ENCODE measurements at places on chromosomes 5 and 9.

DNA sequence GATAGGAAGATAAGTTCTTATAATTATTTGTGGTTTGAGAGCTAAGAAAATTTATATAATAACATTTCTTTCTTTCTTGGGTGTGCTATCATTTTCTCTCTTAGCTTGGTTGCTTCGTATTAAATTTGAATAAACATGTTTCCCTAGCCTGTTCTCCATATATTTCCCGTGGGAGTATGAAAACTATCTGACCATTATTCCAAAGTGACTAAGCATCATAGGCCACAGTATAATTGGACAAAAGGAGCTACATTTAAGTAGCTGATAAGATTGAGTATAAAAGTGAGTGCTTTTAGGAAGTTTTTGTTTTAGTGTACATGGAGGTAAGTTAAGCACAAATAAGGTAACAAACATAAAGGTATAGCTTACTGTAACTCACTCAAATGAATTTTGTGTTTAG lies 8.4 kb upstream of the OSMR start:
- no peak for DNase-seq

GRCh38 chr9:96020792-96021550 lies 145.5 kb downstream of the ERCC6L2 start:
- DNase-seq, result no peak

DNA sequence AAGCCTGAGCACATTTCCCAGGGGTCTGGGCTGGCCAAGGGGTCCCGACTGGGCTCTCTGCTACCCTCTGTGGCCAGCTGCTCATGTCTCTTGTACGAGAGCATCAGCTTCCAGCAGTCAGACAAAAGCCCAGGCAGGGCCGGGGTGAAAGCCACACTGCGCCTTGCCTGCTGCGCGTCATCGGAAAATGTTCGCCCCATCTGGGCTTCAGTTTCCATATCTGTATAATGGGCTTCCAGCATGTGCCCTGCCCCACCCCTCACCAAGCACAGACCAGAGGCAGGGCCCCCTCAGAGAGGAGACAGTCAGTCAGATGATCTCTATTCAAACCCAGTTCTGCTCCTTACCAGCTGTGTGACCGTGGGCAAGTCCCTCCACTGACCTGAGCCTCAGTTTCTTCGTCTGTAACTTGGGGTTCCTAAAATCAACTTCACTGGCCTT lies 8.0 kb upstream of the GRHPR start:
- DNase-seq, result no peak

GRCh38 chr9:72305102-72305546 lies 59.9 kb downstream of the ZFAND5 start:
- DNase-seq, result no peak

DNA sequence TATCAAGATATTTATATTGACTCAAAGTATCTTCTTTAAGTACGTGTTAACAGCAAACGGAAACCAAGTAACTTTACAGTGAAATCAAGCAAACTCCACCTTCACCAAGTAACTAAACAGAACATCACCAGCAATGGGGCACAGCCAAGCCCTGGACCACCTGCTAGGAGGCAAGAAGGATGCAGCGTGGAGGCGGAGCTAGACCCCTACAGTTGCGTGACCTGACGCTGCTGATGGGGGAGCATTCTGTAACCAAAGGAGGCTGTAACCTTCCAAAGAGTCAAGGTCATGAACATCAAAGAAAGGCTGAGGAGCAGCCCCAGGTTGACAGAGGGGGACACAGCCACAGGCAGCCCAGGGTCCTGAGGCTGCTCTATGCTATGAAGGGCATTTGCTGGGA lies 6.1 kb downstream of the VAV2 start:
- DNase-seq, result no peak

DNA sequence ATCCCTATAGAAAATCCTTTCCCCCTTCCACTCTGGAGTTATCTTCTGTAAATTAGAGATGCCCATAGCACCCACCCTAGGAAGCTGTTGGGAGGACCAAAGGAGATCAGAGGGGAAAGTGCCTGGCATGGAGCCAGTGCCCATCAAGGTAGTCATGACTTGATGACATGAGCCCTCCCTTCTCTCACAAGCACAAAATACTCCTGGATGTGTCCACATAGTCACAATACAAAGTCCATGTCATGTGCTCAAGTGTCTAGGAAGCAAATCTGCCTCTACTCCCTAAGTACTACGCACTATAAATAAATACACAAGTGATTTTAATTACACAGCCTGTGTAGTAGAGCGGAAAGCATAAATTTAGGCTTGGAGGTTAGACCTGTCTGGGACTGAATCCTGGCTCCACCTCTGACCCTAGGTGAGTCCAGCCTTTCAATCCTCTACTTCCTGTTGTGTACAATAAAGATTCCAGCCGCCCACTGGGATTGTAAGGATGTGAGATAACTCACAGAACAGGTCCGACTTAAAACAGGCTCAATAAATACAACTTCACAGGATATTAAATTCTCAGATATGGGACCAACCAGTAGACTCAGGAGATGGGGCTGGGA lies 30.6 kb downstream of the TTC39B start:
- no peak for DNase-seq

DNA sequence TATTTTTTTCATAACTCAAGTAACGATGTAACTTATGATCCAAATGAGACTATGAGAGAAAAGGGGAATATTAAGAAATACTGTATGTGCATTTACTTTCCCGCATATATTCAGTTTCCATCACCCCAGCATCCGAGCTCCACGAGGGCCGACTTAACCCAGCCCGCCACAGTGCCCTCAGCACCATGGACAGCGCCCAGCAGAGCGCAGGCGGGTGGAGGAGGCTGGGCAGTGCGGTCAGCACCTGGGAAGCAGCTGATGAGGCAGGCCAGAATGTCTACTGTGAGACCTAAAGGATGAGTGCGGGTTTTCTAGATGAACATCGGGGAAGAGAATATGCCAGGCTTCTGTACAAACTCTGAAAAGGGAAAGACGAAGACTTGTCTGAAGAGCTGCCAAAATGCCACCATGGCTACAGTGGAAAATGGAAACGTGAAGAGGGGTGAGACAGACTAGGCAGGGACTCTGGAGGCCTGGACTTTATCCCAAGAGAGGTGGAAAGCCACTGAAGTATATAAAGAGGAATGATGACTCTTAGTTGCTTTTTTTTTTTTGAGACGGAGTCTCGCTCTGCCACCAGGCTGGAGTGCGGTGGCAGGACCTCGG lies 34.5 kb upstream of the MED27 start:
- DNase-seq, result peak; percentile 32

GRCh38 chr5:31194892-31195555 lies 1.5 kb downstream of the CDH6 start:
- no peak for DNase-seq

DNA sequence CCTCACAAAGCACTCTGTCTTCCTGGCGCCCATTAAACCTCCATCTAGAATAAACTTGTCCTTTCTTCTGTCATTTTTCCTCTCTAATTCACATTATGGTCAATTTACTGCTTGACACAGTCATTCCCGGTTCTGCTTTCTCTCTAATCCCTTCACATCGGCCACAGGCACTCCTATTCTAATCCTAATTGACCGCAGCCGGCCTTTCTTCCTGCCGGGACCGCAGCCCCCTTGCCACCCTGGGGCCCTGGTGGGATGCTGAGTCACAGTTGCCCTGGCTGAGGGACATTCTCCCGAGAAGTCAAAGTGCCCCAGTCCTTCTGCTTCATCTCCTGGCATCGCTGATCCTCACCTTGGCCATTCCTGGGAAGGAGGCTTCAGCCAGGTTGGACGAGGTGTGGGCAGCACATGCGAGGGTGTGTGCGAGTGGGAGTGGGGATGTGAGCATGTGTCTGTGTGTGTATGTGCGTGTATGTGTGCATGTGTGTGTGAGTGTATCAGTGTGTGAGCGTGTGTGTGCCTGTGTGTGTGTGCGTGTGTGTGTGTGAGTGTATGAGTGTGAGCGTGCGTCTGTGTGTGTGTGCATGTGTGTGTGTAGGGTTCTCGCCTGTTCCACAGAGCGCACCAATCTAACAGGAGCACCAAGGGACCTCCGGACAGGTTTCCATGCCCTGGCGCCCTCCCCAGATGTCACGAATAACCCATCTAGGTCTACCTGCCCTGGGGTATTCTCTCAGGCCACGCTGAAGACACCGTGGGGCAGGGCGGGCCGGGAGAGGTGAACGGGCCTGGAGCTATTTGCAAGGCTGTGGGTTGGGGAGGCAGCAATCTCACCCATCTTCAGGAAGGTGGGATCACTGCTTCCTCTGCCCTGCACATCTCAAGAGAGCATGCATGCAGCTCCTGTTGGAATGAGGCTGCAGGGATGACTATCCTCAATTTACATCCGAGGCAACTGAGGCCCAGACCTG lies 191.2 kb downstream of the PAX5 start:
- no peak for DNase-seq

DNA sequence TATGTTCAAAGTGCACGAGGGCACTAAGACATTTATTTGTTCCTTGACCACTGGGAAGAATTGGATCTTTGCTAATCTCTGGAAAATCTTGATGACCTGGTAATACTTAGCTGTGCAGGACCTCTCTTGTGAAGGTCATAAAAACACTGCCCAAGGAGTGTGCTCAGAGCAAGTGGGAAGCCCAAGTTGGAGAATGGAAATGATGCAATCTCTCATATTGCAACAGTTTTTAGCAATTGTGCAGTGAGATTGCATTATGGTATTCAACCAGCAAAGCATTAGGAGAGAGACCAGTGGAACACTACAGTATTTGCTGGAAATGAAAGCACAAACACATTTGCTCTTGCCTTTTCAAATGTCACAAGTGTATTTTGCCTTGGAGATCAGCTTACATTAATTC lies 34.5 kb downstream of the TXNDC8 start:
- no peak for DNase-seq

DNA sequence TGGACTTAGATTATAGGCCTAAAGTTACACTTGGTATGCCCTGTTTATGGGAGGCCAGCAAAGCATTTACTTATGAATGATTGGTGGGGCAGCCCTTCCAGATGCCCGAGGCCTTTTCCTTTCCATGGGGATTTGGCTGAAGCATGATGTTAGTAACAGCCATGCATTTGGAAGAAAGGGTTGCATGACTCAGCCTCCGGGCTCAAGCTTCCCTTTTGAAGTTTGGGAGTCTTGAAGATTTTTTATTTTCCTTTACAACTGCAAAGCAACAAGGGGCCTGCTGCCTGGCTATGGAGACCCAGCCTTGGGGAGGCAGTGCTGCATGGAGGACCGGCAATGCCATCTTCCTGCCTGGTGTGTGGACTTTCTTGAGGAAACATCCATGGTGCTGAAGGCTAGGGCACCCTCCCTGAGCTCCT lies 244.7 kb downstream of the ICE1 start:
- DNase-seq, result no peak

DNA sequence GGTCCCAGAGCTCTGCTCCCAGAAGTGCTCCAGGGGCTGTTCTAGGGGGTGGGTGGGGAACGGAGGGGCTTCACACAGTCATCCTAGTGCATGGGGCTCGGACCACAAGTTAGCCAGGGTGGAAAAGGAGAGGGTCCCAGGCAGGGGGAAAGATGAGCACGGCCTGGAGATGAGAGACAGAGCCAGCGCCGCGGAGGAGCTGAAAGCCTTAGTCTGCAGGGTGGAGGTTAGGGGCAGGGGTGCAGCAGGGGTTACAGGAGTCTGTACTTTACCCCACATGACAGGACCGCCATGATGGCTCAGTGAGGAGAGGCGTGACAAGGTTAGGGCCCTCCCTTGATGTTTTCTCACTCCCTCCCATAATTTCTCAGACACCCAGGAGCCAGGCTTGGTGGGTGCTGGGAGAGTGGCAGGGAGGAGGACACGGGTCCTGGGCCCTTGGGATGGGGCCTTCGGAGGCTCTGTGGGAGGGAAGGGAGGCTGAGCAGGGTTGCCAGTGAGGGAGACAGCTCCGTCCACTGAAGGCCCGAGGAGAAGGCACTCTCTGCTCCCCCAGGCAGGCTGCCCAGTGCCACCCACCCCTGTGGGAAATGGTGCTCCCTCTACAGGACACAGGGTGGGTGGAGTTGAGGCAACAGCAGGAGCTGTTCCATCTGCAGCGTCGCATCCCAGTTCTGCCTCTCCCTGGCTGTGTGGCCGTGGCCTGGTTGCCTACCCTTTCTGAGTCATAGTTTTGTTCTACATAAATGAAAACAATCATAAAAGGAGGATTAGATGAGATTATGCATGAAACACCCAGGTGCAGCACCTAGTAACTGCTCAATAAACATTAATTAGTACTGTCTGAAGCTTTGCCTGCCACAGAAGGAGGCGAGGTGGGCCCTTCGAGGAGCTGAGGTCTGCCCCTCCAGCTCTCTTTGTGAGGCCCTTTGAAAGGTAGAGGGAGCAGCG lies 66.2 kb downstream of the NDST1 start:
- no peak for DNase-seq

GRCh38 chr5:148817606-148818005 lies 8.8 kb upstream of the ADRB2 start:
- no peak for DNase-seq

- no peak for DNase-seq
Observed at GRCh38 chr5:135973323-135974020, 18.7 kb upstream of the LECT2 start.

DNA sequence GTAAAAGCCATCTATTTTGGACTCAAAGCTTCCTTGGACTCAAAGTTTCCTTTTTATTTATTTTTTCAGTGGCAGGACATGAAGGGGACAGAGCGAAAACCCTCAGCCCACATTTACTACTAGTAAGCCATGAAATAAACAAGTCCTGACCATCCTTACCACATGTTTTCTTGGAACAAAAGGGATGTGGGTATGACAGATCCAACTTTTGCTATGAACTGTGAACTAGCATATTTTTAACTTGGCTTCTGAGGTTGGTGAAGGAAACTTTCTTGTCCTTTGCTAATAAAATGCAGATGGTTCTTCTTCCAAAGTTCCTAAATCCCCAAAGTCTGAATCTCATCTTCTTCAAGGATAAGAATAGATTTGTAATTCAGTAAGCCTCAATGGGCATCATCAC lies 122.7 kb upstream of the TNC start:
- DNase-seq, result no peak

- DNase-seq, result peak; percentile 81
Observed at GRCh38 chr9:127388037-127388855, 8.7 kb upstream of the SLC2A8 start.

- DNase-seq, result no peak
Observed at GRCh38 chr5:42267091-42267490, 156.1 kb upstream of the GHR start.

DNA sequence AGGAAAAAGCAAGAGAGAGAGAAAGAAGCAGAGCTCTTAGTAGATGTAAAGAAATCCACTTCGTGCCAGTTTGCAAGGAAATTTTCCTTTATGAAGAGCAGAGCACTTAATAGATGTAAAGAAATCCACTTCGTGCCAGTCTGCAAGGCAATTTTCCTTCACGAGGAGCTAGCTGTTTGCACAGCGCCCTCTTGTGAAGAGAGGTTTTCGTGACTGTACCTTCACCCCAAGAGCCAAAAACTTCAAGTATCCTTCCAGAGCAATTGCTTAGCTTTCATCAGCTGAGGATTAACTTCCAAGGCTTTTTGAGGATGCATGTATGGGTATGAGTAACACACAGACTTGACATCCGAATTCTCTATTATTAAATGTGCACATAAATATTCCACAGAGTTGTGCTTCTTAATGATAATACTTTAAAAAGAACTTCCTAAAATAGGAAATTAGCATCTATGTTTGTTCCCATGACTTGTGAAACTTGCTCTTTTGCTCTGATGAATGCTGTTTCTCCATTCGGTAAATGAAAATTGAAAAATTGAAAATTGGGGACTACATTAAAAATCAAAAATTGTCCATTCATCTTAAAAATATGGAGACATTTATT lies 525.6 kb downstream of the PDE4D start:
- peak; percentile 14 for DNase-seq

GRCh38 chr5:68711293-68712200 lies 382.3 kb upstream of the SLC30A5 start:
- DNase-seq, result no peak

- DNase-seq, result no peak
Observed at GRCh38 chr9:20835377-20836286, 151.6 kb downstream of the FOCAD start.

GRCh38 chr9:14687042-14687719 lies 6.1 kb downstream of the ZDHHC21 start:
- no peak for DNase-seq
